ENCODE measurements at places on chromosomes 5 and 9. TPM values are rescaled to one million over a fixed set of nuclear protein-coding genes. Genes with fewer than 3 reads are reported as not detected.

Gene KLHL9
- 32.7 TPM for total RNA-seq

Gene FASTKD3
- total RNA-seq, result 24.8 TPM

Gene FCN2
- not detected for total RNA-seq

Gene PFN3
- not detected for total RNA-seq

Gene NR6A1
- total RNA-seq, result 31.5 TPM

Gene SHISAL2B
- not detected for total RNA-seq

DNA sequence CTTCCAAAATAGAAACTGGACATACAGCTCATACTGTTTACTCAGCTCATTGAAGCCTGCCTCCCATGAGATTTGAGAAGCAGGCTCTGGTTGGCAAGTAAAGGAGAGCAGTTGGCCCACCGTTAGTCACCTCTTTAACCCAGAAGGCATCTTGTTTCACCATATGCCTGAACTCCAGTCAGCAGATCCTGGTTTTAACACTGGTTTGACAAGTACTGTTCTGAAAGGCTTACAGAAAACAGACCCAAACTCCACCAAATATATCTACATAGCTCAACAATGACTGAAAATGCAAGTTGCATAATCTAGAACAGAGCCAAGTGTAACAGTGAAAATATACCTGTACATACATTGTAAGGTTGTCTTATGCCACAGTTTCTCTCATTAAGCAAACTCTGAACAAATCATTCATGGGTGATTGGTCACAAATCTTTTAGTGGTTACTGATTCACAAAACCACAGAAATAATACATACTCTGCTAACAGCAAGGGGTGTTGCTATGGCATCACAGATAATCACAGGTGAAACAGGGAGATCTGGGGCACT, 198.8 kb downstream of the BNC2 start:
- DNase-seq, result no peak

DNA sequence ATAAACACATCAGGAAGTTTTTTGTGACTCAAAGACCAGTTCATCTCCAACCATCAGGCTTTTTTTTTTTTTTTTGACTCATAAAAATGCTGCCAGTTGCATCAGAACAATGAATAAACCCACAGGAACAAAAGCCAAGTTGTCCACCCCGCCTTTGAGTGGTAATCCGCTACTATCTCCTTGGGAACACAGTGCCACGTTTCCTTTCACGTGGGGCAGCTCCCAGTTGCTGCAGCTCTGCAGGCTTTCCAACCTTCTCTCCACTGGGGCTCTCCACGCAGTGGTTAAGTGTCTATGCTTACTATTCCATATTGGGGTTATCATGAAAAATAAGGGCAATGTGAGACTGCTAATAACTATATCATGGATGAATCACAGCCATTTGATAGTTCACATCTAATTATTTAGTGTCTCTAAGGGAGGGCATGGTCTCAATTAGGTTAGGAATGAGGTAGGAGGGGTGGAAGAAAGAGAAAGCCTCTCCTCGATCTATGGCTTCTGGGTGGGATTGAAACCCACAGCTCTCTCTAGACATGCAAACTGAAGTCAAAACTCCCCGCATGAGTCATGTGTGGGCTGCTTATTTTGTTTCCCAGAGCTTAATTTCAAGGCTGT, 55.8 kb upstream of the ACTBL2 start:
- no peak for DNase-seq

DNA sequence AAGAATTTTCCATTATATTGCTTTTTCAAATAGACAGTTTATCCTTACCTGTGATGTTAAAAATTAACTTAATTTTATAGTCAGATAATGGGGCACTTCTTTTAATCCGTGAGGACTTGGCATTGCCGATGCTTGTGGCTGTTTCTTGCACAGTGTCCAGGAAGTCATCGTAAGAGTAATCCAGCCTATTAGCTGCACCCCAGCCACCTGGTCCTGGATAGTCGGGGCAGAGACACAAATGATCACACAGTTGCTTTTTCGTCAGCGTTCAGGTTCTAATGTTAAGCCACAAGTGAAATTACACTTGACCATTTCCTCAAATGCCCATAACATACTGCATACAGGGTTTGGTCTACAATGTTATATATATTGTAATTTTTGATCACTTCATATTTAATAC, 107.4 kb downstream of the SVEP1 start:
- DNase-seq, result no peak

DNA sequence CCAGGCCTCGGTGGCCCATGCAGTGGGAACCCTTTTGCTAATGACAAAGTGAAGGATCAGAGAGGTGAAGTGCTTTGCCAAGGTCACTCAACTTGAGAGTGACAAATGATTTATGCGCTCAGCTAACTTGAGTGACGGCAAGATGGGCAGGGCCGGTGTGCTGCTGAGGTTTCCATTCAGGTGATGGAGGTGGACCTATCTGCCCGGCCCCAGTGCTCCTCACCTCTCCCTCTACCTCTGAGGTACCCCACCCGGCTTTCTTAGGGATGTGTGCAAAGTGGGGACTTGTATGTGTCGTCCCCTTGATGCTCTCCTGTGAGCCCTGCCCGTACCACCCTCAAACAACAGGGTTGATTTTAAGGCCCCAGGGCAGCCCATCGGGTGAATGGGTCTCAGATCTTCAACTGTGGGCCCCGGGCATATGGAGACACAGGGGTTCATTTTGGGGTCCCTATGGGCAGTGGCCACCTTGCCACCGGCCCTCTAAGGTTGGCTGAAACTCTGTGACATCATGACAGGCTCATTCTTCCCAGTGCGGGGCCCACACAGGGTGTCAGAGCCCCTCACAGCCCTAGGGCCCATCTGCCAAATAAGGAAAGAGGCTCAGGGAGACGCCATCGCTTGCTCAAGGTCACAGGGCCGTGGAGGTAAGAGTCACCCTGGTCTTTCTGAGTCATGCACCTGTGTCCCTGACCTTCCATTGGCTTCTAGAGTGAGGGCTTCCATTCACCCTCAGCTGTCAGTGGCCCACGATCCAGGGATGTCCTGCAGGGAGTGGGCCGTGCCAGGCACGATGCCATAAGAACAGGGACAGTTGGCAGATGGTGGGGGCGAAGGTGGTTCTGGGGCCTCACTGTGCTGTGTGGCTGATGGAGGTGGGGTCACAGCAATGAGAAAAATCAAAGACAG, 170.6 kb upstream of the MVB12B start:
- no peak for DNase-seq

- no peak for DNase-seq
Observed at GRCh38 chr9:15856591-15856990, 303.7 kb downstream of the CCDC171 start.

DNA sequence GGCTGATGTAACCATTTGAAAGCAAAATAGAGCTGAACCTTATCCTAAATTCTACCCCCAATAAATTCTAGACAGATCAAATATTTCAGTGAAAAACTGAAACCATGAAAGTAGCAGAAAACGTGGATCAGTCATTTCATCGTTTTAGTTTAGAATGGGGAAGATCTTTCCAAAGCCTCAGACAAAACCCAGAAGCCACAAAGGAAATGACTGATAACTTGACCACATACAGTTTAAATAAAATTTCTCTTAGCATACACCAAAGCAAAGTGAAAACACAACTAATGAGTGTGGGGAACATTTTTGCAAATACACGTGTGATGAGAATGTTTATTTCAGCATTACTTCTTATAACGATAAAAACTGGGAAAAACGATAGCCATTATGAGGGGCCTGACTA, 284.8 kb downstream of the ADGRV1 start:
- DNase-seq, result no peak

- DNase-seq, result no peak
Observed at GRCh38 chr5:2902742-2903297, 151.3 kb upstream of the IRX2 start.

DNA sequence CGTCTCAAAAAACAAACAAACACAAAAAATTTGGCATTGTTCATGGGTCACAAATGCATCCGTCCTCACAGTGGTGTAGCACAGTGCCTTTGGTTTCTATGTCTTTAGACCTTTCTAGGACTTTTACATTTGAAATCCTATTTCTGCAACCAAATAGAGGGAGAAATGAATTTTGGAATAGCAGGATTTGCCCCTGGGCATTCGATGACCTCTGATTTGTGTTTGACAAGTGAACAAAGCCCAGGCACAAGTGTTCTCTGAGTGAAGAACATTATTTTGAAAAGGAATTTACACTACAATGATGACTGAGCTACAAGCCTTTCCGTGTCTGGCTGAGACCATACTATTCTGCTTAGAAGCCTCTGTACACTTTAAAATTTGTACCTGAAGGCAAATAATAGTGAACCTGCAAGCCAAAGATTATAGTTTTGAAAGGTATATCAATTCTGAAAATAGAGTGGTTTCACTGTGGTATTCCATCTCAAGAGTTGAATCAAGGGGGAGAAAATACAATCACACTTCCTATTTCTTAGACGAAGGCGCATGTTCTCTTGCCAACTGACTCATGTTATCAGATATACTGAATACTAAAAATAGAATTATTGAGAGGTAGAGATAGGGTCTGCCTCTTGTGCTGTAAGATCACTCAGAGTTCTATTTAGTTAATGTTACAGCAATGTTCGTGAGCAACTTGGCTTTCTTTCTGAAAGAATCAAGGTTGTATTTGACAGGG, 297.6 kb downstream of the KDM4C start:
- DNase-seq, result no peak

DNA sequence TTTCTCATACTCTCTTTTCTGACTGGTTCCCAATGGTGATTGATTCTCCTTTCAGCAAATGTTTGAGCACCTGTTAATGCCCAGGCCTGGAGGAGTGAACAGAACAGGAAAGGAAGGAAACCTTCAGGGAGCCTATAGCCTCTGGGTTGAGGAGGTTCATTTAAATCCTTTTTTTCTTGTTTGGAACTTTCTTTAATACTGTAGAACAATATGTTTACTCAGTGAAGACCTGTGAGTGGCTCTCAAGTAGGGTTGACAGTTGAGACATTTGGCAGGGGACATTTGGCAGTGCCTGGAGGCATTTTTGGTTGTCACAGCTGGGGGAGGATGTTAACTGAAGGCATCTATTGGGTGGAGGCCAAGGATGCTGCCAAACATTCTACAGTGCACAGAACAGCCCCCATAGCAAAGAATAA, 6.1 kb upstream of the FAM120AOS start:
- DNase-seq, result no peak

DNA sequence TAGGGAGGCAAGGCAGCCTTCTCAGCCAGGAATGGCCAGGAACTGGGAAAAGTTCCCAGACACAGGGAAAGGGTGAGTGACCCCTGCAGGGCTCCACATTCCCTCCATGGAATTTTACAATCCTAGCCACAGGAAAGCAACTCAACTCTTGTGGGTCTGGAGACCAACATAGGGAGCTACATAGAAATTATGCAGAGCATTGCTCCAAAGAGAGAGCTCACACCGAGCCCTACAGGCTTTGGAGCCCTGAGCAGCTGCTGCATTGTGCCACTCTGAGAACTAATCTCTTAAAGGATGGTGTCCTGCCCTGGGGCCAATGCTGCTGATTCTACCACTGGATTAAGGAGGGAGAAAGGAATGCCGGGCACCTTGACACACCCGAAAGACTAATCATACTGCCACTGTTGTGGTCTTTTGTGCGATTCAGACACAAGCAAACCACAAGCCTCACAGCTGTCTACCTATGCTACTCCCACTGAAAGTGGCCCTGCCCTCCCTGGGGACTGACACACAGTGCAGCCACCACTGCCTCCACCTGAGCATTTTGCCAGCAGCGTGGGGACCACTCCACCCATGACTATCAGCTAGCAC, 1089.8 kb upstream of the NUDT12 start:
- DNase-seq, result no peak

DNA sequence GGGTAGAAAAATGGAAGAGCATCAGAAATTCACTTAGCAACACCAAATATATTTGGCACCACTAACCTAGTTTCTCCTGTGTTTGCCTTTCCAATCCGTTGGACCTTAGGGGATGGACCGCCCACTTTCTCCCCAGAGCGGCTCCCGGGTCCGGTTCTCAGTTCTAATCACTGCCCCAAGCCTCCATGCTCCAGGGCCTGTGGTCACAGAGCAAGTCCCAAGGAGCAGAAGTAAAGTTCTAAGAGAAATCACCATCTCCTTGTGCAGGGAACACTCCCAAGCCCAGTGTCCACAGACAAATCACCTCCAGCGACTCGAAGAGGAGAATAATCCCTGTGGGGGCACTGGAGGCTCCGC, 728 bp upstream of the SLC1A1 start:
- no peak for DNase-seq

GRCh38 chr5:684751-685216, 8.4 kb downstream of the TPPP start:
- no peak for DNase-seq

GRCh38 chr5:178651046-178651810, 24.4 kb upstream of the CLK4 start:
- no peak for DNase-seq

DNA sequence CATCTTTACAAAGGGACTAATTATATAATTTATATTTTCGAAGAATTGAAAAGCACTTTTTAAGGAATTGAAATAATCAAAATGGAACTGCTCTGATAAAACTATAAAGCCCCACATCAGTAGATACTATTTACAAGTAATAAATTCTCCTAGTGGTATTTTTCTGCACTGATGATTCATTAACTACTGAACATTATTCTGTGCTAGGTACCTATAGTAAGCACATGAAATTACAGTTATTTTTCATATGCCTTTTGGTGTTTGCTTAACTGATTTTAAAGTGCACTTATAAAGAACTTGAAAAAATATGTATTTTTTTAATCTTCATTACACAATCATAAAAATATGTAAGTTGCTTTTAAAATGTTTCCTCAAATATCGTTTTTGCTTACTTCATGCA, 123.0 kb downstream of the MAN2A1 start:
- no peak for DNase-seq

GRCh38 chr5:149932445-149933350, 11.9 kb downstream of the PDE6A start:
- DNase-seq, result peak; percentile 13

GRCh38 chr9:35616681-35617459, 1.3 kb downstream of the CD72 start:
- no peak for DNase-seq

GRCh38 chr5:89267788-89268187, 384.8 kb upstream of the MEF2C start:
- DNase-seq, result no peak

DNA sequence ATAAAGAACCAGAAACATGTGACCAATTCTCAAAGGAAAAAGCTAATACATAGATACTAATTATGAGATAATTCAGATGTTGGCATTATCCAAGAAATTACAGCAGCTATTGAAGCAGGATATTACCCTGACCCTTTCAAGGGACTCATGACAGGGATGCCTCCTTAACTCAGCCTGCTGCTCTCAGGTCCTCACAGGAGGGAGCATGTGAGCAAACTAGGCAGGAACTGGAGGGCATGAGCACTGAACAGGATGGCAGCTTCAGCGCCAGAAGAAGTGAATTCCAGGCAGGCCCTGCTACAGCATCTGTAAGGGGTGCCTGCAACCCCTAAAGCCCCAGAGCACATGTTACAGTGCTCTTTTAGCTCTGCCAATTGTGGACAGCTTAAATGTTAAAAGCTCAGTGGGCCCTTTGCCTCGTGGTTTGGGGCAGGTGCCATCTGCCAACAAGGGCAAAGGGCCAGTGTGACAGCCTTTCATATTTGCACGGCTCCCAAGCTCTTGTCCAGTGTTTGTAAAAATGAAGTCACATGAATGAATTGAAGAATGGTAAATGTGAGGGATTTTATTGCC, 464.7 kb upstream of the COX7C start:
- no peak for DNase-seq

- DNase-seq, result no peak
Observed at GRCh38 chr5:149118463-149118862, 22.8 kb upstream of the ABLIM3 start.

Measured in HepG2 (cell line).